Peyer's patch (tissue), 4 donors: ENCODE measurements at places on chromosomes 13 and 19. TPM values are rescaled to one million over a fixed set of nuclear protein-coding genes. Genes with fewer than 3 reads are reported as not detected.

PGLYRP2 gene
- not detected for total RNA-seq

NLRP4 gene
- not detected for total RNA-seq

ETV2 gene
- total RNA-seq: not detected

C19orf18 gene
- not detected for total RNA-seq

ZNF816 gene
- 11.3 TPM for total RNA-seq

IGFL2 gene
- not detected for total RNA-seq

GRIK5 gene
- 0.57 TPM for total RNA-seq
